ENCODE measurements at places on chromosomes 2 and 18.

DNA sequence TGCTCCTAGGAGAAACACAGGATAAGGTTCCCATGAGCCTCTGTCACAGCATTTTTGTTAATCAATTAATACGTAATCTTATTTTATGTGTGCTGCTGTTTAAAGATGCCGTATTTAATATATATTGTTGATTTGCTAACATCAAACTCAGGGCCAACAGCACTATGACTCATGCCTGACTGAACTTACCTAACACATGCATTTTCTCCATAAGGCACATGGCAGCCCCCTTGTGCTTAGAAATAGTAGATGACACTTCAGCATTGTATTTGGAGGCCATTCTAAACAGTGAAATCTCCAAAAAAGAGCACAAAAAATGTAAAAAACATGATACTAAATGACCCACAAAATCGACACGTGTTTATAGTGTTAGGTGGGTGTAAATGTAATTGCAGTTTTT lies 314.8 kb downstream of the MYCN start:
- DNase-seq = no peak

DNA sequence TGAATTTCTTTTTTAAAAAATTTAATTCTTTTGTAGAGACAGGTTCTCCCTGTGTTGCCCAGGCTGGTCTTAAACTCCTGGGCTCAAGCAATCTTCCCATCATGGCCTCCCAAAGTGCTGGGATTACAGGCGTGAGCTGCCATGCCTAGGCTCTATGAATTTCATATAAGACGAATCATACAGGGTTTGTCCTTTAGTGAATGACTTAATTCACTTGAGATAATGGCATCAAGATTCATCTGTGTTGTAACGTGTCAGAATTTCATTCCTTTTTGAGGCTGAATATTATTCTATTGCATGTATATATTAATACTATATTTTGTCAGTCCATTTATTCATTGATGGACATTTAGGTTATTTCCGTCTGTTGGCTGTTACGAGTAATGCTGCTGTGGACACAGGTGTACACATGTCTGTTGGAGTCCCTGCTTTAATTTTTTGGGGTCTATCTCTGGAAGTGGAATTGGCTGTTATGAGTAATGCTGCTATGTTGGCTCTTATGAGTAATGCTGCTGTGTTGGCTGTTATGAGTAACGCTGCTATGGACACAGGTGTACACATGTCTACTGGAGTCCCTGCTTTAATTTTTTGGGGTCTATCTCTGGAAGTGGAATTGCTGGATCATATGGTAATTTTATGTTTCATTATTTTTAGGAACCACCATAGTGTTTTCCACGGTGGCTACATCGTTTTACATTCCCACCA lies 210.6 kb downstream of the CAMKMT start:
- DNase-seq = no peak

DNA sequence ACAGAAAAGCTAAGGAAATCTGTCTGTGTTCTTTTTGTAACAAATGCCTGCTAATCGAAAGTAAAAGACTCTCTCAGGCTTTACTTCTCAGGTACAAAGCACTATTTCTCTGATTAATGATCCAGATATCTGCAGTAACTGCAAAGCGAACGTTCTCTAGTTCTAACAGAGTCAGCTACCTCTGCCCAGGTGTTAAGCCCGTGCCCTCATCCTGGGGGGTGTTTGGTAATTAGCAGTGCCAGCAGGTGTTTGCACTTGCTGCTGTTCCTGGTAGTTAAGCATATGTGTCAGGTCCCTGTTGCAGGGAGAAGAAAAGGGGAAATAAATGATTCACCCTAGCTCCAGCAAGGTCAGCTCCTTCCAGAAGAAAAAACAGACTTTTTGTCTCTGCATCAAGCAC lies 58.8 kb upstream of the CRIM1 start:
- DNase-seq = no peak

DNA sequence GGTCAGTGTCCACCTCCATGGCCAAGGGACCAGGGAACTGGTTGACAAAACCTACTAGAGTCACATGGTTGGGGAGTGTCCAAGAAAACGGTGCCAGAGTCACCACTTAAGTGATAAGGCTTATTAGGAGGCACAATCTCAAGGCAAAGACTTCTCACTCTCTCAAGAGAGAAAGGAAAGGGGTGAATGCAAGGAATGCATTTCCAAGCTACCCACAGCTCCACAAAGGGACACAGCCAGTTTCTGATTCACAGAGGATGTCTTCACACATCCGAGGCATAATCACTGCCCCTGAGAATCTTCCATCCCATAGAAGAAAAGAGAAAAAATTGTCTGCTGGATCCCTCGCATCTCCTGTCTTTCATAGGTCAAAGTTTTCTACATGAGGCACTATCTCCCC lies 269.3 kb downstream of the TNS1 start:
- DNase-seq = no peak

DNA sequence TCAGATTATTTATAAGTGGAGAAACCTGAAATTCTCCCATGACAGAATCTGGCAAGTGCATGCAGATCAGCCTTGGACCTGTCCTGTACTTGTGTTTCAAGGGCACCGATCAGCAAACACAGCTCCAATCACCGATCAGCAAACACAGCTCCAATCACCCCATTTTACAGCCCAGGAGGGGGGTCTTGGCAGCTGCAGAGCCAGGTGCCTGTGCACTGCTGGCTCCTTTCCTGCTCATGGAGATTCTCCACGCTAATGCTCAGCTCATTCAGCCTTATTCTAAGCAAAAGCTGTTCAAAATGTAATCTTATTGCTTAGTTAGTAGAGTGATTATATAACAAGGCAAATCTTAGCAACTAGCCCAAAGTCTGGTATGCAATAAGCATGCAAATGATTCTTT lies 623.1 kb upstream of the HS6ST1 start:
- DNase-seq = no peak

- no peak for DNase-seq
These were observed 221.8 kb downstream of the FHOD3 start for GRCh38 chr18:36519358-36519757.

All from activated CD4-positive, alpha-beta T cell treated with anti-CD3 and anti-CD28 coated beads, Interleukin-2, amount 10 ng/mL, durations not matched to agents 7 days and 5 days (primary cell).